ENCODE measurements at places on chromosomes 12 and 14. TPM values are rescaled to one million over a fixed set of nuclear protein-coding genes. Genes with fewer than 3 reads are reported as not detected.

PLA2G1B gene
- total RNA-seq = not detected

ACVRL1 gene
- total RNA-seq = not detected

GRCh38 chr14:99982537-99983250 is 82.5 kb upstream of the EVL start:
- DNase-seq = peak; percentile 76

DNA sequence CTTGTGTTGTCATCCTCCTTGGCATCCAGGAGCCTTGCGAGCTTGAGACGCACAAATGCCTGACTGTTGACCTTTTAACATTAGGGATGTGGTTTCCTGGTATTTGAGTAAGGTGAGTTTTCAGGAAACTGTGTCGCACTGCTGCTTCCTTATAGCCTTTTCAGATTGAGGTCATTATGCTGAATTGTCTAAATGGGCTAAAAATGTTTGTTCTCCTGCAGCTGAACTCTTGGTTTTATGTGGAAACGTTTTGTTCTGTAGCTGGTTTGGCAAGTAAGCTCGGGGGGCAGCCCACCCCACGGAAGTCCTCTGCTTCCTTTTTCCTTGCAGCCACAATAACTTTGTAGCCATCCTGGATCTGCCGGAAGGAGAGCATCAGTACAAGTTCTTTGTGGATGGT is 5.7 kb downstream of the PRKAB1 start:
- DNase-seq = peak; percentile 45

DNA sequence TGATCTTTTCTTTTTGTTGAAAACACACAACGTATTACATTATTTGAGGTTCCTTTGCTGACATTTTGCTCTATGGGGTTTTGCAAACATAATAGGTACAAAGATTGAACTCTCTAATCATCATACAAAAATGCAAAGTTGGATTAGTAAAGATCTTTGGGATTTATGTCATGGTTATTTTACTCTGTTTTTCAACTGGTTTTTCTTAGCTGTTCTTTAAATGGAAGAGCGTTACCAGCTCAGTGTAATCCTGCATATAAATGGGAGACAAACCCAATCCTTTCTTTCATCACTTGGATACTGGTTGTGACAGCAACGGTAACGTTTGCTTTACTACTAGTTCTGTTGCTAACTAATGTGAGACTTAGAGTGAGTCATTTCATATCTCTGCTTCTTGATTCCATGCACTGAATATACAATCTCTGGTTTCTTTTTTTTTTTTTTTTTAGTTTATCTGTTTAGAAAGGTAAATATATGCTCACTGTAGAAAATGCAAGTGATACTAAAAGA is 104.9 kb upstream of the NOVA1 start:
- no peak for DNase-seq

DNA sequence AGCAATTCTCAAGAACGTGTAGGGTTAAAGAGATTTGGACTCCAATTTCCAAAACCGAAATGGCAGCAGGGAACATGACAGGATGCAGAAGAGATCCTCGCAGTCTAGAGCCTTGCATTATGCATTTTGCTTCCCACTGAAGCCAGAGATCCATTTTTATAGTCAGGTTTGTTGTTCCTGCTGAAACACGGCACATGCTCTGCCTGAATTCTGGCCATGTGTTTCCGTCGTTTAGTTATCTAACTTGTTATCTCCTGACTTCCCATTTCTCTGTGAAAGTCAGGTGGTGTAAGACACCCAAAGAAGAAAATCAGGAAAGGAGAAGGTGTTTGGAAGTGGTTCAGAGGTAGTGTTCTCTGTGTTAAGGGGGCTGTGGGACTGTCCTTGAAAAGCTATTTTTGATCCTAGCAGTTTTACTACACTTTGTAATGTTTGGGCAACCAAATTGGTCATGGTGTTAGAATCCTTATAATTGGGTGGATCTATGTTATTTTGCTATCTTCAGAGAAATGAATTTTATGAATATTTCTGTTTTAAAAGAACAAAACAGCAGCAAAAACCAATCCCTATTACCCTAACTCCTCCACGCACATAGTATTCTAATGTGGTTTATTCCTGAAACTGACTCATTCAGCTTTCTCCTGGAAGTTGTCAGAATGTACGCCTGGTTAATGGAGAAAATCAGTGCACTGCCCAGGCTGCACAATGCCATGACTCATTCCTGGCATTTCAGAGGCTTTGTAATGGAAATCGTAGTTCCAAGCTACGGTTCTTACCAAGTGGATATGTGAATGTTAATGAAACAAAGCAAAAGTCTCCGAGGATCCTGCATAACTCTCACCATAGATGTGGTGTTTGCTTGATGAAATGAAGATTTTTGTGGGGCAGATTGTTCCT is 110.1 kb downstream of the SAMD4A start:
- DNase-seq = no peak

- DNase-seq = no peak
These were observed 65.2 kb downstream of the PAPOLA start for GRCh38 chr14:96567289-96567899.

DNA sequence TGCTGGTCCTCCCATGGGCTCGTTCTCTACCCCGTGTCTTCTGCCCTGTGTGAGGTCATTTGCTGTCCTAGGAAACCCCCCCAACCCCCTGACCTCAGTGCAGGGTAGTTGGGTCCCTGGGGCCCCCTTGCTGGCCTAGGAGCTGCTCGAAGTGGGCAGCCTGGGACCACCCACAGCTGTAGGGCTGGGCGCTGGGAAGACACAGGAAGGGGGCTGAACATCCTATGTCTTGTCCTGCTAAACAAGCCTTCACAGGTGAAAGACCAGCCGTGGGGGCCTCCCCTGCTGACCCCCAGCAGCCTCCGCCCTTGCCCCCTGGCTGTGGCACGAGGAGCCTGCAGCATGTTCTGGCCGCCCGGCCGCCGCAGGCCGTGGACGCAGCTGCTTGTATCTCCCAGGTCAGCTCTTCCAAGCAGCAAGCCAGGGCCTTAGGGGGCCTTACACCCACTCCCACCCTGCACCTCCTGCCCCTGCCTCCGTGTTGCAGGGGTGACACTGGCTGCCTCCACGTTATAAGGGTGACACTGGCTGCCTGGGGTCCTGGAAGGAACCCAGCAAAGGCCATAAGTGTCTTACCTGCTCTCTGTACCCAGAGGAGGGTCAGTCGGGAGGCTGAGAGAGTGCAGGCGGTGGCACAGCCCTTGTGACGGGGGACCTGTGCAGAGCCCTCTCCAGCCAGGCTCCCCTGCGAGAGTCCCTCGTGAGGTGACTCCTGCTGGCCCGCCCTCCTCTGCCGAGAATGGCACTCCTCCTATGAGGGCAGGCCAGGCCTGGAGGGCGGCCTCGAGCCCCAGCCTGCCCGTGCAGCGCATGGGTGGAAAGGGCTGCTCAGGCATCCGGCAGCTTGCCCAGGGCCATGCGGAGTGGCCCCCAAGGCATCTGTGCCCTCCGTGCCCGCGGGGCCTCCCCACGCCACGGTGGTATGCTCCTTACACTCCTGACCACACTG is 11.5 kb upstream of the TEX22 start:
- no peak for DNase-seq

GRCh38 chr12:14981049-14981448 is 8.2 kb downstream of the PDE6H start:
- no peak for DNase-seq

DNA sequence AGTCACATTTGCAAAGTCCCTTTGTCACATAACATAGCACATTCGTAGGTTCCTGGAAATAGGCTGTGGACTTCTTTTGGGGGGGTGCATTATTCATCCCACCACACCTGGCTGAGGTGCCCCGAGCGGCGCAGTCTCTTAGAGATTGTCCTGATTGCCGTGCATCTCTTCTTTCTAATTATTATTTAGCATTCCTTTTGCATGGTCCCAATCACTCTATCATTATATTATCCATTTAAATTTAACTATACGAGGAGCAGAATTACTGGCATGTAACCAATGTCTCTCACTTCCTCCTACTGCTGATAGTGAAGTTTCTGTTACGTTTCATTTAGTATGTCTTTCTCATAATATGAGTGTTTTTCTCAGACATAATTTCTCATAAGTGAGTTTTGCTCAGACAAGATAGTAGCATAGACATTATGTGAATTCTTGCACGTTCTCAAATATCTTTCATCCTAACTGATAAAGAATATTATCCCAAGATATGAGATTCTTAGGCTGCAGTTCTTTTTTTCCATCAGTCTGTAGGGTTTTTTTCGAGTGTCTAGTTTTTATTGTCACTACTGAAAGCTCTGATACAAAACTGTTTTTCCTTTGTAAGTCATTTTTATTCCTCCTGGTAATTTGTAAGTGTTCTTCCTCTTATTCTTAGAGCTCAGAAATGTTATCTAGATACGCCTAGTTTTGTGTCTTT is 444.3 kb downstream of the NELL2 start:
- DNase-seq = no peak

All from activated naive CD4-positive, alpha-beta T cell treated with anti-CD3 and anti-CD28 coated beads for 36 hours (primary cell).